Femur (tissue), 1 donor: ENCODE measurements at places on chromosomes 5 and 9.

- no peak for DNase-seq
Observed at GRCh38 chr5:96045888-96046287, 84.2 kb upstream of the ELL2 start.

- peak; percentile 84 for DNase-seq
Observed at GRCh38 chr9:130235558-130236435, 29.8 kb upstream of the HMCN2 start.

DNA sequence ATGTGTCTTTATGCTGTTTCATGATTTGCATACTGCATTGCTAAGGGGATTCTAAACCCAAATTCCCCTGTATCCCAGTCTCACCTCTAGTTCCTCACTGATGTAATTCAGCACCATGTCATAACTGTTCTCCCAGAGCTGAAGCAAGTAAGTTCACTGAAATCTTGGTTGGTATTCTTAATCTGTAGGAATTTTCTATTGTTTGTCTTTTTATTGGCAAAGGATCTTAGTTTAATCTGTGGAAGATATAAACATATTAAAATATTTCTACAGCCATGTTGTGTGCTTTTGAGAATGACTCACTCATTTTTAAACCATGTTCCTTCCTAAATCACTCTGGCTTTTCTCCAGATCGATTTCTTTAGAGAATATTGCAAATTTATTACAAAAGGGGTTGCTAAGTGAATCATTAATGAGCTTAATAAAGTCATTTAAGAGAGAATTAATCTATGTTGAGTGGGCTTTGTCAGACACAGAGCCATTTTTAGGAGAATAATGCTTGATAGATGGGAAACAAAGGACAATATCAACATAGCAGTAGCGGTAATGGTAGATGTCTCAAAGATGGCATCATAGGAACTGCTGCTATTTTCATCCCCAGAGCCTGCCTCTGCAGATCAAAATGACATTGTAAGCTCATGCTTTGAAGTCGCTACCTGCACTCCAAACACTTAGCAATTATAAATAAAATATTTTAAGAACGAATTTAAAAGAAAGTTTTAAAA is 110.0 kb downstream of the ENC1 start:
- no peak for DNase-seq

DNA sequence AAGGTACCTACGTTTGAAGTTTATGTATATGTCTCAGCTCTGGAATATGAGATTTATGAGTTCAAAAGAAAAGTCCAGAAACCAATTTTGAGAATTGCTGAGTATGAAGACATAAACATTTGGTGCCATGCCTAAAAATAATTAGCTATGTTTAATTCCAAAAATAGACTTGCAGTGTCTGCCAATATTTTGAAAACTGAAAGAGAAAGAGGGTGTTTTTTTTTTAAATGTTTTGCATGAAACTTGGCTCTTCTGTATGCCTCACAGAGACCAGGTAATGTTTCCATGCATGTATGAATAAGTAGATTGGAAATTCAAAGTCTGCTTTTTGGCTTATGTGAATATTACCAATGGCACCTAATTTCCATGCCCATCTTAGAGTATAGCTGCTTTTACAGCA is 634.4 kb upstream of the C9orf72 start:
- no peak for DNase-seq

DNA sequence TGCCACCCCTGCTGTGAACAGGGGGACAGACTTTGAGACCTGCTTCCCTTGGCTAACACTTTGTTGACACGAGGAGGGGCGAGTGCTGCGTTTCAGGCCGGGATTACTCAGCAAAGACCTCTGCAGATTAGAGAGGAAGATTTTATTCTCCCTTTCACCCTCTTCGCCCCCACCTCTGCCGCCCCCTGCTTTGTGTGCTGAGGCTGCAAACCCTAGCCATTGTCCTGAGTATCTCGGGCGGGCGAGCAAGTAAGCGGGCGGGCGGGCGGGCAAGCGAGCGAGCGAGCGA is 6.0 kb downstream of the ISL1 start:
- DNase-seq, result no peak

DNA sequence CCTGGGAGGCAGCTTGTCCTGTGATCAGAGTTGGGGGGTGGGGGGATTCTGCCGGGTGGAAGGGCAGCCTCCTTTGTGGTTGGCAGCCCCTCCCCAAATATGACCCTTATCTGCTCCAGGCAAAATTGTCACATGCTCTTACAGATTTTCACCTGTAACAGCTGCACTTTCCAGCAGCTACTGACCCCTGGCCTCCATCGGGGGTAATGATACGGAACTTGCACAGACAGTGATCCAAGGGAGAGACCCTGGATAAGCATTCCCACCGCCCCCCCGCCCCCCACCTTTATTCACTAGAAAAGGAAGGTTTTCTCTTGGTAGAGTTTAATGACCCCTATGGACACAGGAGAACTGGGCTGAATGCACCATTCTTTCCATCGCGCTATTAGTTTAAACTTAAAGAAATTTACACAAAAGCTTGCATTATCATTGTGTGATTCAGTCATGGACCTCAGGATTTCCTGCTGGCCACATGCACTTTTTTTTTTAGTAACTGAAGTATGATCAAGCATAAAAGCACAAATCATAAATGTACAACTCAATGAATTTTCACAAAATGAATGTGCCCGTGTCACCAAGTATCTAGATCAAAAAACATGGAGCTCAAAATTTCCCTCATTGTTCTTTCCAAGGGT is 10.7 kb upstream of the ZBTB34 start:
- DNase-seq, result no peak

GRCh38 chr9:124045076-124045829 is 33.7 kb downstream of the LHX2 start:
- peak; percentile 40 for DNase-seq

DNA sequence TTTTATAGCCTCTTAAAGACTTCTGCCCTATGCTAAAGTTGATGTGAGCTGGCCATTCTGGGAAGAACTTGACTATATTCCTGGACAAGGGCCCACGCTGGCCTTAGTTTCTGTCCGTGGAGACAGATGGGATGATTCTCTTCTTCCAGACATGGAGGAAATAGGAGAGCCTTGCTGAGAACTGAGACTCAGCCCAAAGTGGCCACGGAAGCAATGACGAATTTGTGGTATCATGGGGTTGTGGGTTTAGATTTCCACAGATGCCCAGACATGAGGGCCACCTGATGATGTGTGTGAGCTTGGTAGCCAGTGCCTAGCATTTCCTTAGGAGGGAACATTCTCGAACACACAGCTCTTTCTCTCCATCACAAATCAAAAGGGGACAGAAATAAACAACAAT is 309.1 kb downstream of the NSG2 start:
- DNase-seq, result no peak
